ENCODE measurements at places on chromosomes 6 and 20.

DNA sequence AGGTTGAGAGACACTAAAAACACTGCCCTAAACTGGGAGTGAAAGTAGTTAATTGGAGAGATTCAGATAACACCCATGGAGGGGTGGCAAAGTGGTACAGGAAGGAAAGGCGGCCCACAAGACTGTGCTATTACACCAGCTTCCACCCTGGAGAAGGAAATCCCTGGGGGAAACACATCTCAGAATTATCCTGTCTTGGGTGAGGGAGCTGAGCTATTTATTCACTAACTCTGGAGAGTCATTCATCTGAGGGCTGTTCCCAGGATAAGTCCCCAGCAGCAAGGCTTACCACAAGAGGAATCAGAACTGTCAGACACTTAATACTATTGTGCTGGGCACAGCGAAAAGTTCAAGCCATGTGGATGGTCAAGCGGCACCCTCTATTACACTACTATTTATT is 9.9 kb downstream of the TBCC start:
- DNase-seq: no peak

DNA sequence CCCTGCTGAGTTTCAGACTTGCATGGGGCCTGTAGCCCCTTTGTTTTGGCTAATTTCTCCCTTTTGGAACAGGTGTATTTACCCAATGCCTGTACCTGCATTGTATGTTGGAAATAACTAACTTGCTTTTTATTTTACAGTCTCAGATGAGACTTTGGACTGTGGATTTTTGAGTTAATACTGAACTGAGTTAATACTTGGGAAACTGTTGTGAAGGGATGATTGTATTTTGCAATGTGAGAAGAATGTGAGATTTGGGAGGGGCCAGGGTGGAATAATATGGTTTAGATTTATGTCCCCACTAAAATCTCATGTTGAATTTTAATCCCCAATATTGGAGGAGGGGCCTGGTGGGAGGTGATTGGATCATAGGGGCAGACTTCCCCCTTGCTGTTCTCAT is 99.1 kb upstream of the IRAK1BP1 start:
- no peak for DNase-seq

GRCh38 chr20:50149481-50150254 is 3.9 kb downstream of the PEDS1 start:
- DNase-seq: no peak

DNA sequence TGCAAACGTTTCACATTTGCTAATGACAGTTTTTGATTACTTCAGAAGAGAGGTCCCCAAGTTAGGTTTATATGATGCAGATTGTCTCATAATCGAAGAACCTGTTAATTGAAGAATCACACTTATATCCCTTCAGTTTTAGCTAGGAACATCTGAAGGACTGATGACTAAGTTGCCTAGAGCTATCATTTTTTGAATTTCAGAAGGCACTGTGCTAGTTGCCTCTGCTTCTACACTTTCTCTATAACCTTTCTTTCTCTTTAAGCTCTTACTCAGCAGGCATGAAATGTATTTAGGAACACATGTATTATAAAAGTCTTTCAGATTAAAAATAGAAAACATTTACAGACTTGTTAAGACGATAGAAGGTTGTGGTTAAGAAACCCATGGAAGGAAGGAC is 14.4 kb upstream of the GJE1 start:
- no peak for DNase-seq

Data from activated CD4-positive, alpha-beta T cell treated with anti-CD3 and anti-CD28 coated beads for 24 hours (primary cell).